RWPE1 (cell line): ENCODE measurements at places on chromosomes 16 and 17.
A peak's percentile ranks its signal among the peaks of the same experiment; 100 is the strongest.

DNA sequence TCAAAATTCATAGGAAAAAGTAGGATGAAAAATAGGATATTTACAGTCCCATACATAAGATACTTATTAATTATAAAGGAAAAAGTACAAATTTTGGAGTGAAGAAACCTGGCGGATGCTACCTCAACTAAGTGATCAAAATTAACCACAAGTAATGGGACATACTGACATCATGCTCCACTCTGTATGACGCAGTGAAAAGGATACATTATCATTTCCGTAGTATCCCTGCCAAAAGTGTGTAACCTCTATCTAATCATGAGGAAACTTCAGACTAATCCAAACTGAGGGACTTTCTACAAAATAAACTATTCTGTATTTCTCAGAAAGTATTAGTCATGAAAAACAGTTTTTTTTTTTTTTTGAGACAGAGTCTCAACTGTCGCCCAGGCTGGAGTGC lies 60.5 kb downstream of the TRIM37 start:
- DNase-seq = no peak

- DNase-seq = peak; percentile 23
Measured at GRCh38 chr17:71985111-71986039, 135.4 kb upstream of the SOX9 start.

DNA sequence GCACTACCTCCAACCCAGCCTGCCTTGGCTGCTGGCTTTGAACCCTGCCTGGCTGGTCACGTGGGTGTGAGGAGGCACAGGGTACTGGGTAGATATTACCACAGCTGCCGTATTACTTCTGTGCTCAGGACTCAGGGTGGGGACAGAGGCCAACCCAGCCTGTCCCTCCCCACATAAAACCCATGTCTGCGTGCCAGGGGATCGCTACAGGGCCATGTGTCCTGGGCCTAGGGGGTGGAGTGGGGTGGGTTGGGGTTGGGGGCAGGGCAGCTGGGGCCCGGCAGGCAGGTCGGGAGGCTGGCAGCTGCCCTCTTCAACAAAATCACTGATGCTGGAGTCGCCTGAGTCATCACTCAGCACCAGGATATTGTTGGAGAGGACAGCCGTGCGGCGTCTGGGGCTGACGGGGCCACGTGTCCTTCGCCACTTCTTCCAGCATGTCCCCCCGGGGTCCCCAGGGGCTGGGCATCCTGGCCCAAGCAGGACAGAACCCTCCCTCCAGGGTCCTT lies 39.7 kb upstream of the PVALEF start:
- DNase-seq = no peak

GRCh38 chr17:3799181-3799945 lies 1.6 kb downstream of the ITGAE start:
- no peak for DNase-seq

DNA sequence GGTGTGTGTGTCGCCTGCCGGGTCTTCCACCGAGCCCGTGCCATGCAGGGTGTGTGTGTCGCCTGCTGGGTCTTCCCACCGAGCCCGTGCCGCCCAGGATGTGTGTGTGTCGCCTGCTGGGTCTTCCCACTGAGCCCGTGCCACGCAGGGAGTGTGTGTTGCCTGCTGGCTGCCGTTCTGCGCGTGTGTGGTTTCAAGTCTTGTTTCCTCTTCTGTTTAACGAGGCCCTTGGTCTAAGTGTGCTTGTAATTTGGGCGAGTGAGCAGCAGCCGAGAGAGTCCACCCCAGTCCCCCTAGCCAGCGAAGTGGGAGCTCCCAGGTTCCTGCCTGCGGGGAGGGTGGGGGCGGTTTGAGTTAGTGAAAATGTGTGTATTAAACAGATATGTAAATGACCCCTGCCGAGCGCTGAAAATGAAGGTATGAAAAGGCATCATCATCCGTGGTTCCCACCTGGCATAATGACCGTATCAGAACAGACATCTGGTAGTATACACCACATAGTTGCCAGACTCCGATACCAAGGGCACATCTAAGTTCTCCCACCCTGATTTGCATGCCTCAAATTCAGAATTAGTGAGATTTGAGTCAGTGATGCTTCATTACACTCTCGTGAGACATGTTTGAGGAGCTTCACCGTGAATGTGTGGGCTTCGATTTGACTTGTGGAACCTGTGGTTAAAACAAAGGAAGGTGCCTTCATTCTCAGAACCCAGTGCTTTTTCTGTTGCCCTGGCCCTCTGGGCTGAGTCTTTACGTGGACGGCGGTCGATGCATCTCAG lies 114.5 kb upstream of the CHMP6 start:
- no peak for DNase-seq

- DNase-seq = no peak
Measured at GRCh38 chr17:1197379-1197778, 17.6 kb upstream of the ABR start.

- no peak for DNase-seq
Measured at GRCh38 chr17:17355426-17355825, 52.3 kb downstream of the NT5M start.

- DNase-seq = no peak
Measured at GRCh38 chr16:15539197-15539596, 103.8 kb downstream of the MARF1 start.

- DNase-seq = no peak
Measured at GRCh38 chr17:55394357-55395021, 27.1 kb downstream of the MMD start.

- no peak for DNase-seq
Measured at GRCh38 chr17:32288615-32289014, 23.0 kb downstream of the RHBDL3 start.

GRCh38 chr16:21166561-21166961 lies 8.1 kb downstream of the LDAF1 start:
- DNase-seq = no peak

DNA sequence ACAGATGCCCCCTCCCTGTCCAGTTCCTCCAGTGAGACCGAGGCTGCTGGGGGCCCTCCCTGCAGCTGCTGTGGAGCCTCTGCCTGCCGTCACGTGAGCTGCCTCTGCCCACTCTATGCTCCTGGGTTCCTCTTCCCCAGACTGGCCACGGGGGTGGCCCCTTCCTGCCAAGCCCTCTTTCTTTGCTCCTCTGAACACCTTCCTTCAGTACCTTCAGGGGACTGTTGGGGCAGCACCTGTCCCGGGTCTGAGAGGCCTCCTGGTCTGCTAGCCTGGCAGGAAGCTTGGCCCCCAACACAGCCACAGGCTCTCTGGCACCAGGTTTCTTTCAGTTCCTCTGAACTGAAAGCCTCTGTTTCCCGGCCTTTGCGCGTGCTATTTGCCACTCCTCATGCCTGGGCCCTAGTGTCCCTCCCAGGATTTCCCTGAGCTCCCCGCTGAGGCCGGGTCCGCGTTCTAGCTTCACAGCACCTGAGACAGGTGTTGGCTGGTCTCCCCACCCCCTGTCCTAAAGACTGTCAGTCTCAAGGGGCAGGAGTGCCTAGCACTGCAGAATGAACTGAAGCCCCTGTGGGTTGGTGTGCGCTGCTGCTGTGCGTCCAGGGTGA lies 6.6 kb upstream of the ATP6V0C start:
- no peak for DNase-seq

GRCh38 chr17:43170140-43170765 lies 761 bp upstream of the NBR1 start:
- DNase-seq = peak; percentile 98

- DNase-seq = no peak
Measured at GRCh38 chr16:72850853-72851252, 197.1 kb downstream of the ZFHX3 start.

- no peak for DNase-seq
Measured at GRCh38 chr16:7408700-7409365, 76.2 kb downstream of the RBFOX1 start.

DNA sequence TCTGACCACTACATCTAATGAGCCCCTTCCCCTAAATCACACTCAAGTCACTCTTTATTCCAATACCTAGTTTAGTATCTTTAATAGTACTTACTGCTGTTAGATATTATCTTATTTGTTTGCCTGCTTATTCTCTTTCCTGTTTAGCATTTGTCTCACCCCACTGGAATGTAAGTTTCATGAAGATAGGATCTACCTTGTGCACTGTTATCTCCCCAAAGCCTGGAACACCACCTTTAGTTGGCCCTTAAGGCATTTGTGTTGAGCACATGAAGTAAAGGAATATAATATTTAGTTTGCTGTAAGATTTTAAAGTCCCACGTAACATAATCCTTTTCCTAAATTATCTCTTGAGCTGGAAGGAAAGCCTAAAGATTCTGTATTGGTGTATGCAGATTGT lies 50.2 kb downstream of the VPS35L start:
- no peak for DNase-seq

DNA sequence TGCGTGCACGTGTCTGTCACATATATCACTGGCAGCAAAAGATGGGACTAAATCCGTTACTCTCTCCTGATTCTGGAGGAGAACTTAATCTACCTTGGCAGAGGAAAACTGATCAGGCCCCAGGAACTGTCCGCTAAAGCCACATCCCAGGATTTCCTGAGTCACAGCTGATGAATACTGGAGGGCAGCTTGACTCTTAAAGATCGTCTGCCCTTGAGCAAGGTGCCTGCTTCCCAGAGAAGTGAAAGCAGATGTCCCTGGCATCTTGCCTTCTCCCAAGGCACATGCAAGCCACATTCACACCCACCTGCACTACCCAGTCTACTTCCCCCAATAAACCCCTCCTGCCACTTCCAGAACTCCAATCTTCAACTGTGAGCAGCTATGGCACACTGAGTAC lies 99.8 kb downstream of the CPPED1 start:
- DNase-seq = no peak

- DNase-seq = no peak
Measured at GRCh38 chr16:83268169-83268568, 539.6 kb upstream of the HSBP1 start.

GRCh38 chr16:11391576-11391975 lies 46.3 kb downstream of the RMI2 start:
- no peak for DNase-seq

GRCh38 chr17:65552214-65552613 lies 9.2 kb downstream of the AXIN2 start:
- DNase-seq = no peak

DNA sequence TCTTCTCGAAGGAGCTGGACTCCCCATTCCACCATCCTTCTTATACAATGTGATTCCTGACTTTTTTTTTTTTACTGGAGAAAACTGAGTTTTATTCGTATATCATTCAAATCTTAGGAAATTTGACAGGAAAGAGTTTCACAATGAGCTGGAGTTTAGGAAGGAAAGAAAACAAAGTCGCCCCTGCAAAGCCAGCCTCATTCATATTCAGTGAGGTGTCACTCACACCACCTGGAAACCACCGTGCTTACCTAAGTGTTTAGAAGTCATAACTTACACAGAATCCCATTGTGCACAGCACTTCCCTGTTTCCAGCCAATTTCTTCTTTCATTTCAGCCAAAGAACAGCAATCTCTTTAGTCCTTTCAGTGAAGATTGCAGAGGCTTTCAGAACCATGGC lies 90.3 kb upstream of the CHMP6 start:
- DNase-seq = peak; percentile 46

- DNase-seq = no peak
Measured at GRCh38 chr16:56800355-56800754, 64.7 kb upstream of the SLC12A3 start.

DNA sequence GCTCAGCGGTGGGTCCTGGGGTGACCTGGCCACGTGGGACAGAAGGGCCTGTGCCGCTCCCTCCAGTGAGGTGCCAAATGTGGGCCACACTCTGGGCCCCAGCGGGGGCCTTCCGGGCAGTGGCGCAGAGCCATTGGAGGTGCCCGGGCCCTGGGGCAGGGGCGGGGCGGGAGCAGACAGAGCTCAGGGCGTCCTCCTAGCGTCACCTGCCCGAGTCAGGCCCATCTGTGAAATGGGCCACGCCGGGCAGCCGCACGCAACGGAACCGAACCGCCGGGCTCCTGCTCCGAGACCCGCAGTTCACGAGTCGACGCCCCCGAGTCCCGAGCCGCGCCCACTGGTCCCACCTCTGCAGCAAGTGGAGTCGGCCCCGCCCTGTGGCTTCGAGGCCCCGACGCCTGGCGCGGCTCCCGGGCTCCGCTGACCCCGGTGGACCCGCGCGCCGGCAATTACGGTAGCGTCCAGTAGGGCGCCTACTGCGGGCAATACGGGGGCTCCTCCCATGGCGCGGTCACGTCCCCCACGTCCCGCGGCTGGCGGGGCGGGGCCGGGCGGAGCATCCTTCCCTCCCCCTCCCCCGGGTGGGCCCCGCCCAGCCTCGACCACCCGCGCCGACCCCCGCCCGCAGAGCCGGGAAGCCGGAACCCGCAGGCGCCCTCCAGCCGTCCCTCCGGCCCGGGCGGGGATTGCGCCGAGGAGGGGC lies 1.9 kb downstream of the SLC16A3 start:
- no peak for DNase-seq

GRCh38 chr17:10127819-10128425 lies 70.5 kb downstream of the GAS7 start:
- no peak for DNase-seq

GRCh38 chr16:65547772-65548446 lies 426.0 kb upstream of the CDH11 start:
- DNase-seq = peak; percentile 27
